ENCODE measurements at places on chromosomes 11 and 22.

GRCh38 chr11:94933223-94934130, 39.9 kb downstream of the CWC15 start:
- DNase-seq = no peak

DNA sequence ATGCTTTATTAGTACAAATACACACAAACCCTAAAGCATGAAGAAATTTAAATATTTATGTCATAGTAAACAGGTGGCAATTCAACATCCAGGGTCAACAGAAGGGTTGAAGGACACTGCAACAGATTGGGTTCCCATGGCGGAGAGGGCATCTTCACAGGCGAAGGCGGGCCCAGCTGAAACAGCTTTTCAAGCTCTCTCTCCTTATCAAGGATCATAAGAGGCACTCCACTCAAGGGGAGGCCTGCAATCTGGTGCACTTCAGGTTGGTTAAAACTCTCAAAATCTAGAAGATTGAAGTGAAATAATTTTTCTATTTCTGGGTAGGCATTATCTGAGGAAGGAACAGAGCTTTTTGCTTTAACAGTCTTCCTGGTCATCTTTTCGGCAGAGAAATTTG, 16.8 kb upstream of the SLC22A8 start:
- no peak for DNase-seq

- no peak for DNase-seq
Observed at GRCh38 chr11:106152013-106152412, 74.6 kb downstream of the AASDHPPT start.

GRCh38 chr22:30968015-30968923, at the start of gene MORC2:
Gene MORC2 (minus strand): TSS chr22:30968774. CDS start chr22:30967889, 885 bp downstream.
- peak; percentile 46 for DNase-seq

- DNase-seq = no peak
Observed at GRCh38 chr11:8724682-8725081, 42.1 kb downstream of the RPL27A start.

DNA sequence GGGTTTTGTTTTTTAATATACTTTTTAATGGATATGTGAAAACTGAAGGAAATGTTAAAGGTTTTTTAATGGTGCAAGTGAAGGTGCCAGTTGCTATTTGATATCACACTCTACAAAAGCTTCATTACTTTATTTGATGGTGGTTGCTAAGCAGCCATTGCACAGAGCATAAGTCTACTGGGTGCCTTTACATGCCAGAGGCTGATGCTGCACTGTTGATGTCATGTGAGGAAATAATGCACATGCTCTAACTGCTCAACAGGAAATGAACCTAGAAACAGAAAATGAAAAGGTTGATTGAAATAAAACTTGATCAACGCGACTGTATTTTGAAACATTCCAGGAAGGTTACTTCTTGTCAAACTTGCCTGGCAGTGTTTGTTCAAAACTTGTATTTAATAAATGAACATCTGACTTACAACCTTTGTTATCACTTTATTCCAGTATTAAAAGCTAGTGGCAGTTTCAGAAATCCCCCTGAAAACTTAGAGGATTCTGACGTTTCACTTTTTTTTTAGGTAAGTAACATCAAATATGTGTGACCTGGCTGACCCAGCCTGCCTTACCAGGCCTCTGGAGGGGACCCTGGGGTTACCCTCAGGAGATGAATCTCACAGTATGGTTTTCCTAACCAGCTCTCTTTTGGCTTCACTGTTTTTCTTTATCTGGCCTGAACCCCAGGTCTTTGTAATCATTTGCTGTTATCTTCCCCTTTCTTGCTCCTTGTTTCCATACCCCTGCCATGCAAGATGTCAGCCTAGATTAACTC, 2.4 kb upstream of the ATP5MG start:
- DNase-seq = peak; percentile 57

GRCh38 chr11:36288442-36289225, 590 bp downstream of the COMMD9 start:
- DNase-seq = peak; percentile 69

- no peak for DNase-seq
Observed at GRCh38 chr11:24324211-24324610, 172.6 kb upstream of the LUZP2 start.

DNA sequence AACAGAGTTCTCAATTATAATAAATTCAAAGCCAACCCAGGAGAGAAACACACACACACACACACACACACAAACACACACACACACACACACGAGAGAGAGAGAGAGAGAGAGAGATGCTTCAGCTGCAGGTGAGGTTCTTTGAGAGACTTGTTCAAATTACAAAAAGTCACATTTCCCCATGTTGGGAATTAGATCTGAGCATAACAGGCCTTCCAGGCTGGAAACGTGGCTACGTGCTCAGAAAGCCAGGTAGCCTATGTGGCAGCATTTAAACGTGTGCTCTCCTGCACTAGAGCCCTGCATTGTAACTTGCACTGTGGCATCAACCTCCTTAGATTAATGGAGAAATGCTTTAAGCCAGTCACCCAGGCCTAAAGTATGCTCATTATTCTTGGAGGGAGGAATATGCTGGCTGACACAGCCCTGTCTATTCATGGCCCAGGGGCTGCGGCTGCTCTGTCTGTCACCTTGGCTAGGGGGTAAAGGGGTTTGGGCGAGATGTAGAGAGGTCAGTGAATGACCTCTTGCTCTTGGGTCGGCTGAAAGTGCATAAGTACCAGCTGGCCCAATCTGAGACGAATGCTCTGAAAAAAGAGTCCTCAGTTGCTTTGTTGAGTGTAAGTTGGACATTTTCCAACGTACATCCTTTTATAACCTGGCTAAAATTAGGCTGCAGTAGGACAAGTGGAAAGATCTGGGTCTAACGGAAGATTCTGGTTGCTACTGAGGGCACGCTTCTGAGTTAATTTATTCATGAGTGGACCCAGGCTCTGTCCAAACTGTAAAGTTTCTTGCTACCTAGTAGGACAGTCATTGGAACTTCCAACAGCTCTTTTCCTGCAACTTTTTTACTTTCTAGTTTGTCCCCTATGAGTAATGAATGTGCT, 171.1 kb upstream of the SEZ6L start:
- DNase-seq = no peak

DNA sequence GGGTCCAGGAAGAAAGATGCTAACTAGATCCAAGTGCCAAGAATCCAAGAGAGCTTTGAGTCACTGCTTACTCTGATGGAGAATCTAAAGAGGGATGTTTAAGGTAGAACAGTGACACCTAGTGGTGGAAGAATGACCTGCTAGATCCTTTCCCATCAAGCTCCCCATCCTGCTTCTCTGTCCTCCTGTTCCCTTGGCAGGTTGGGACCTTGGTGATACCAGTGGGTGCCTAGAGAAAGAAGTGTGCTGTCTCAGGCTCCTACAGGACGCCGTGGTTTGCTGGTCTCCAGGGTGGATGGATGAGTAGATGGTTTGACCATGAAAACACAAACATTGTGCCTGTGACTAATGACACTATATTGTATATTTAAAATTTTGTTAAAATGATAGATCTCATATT, 383.7 kb downstream of the TMEM135 start:
- DNase-seq = peak; percentile 55

GRCh38 chr22:44671742-44672141, 30.3 kb upstream of the PRR5 start:
- peak; percentile 95 for DNase-seq

DNA sequence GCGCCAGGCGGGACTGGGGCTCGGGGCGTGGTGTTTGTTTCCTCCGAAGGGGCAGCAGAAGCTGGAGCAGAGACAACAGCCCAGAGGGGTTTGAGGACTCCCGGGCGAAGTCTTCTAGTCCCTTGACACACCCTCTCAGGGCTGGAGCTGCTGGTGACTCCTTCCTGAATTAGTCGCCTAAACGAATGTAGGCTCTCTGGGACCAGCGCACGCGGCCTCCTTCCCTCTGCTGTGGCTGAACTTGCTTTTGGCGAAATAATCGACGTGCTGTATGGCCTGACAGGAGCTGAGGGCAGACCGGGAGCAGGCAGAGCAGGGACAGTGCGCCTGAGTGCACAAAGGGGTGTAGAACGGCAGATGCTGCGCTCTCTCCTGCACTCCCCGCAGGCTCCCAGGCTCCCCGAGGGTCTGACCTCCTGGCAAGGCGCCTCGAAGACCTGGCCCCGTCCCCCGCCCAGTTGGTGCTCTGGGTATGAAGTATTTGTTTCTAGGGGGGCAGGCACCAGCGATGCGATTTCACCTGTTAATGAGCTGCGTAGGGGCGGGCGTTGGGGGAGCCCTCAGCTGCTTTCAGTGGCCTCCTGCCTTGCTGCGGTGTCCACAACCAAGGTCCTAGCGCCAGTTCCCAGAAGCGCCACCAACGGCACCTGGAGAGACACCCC, 5.3 kb downstream of the SLC17A6 start:
- no peak for DNase-seq

DNA sequence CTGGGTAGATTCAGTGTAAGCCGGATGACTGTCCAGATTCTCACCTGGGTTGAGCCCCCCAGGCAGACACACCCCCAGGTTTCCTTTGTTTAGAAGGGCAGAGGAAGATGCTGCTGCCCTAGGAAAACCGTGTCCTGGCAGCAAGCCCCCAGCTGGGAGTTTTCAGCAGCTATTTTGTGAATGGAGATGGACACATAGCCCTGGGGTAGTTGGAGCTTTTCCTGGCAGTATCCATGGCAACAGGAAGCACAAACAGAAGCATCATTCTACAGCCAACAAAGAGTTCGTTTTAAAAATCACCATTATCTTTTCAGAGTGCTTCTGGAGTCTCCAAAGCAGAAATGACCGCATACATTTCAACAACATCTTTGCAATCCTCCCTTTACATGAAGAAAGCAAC, 245.5 kb downstream of the BRD1 start:
- DNase-seq = no peak

- DNase-seq = no peak
Observed at GRCh38 chr11:3060436-3061025, 3.3 kb upstream of the CARS1 start.

GRCh38 chr11:103923451-103923931, 112.9 kb upstream of the DDI1 start:
- no peak for DNase-seq

DNA sequence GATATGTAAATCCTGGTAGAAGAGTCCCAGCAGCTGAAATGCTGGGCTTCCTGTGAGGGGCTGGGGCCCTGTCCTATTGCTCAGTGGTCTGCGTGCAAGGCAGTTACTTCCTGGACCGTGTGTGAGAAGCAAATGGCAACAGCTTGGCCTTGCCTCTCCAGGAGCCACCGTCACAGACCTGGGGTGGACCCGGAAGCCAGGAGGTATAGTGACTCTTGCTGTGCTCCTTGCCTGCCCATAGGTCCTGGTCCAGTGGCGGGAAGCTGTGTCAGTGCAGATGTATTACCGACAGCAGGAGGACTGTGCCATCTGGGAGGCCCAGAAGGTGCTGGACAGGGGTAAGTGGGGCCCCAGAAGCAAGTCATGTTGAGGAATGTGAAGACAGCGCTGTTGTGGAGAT, 54.3 kb downstream of the PISD start:
- no peak for DNase-seq
